Hematopoietic multipotent progenitor cell treated with erythropoietin and hydrocortisone succinate and interleukin-3 and kit ligand, for 6 days (in vitro differentiated cells): ENCODE measurements at places on chromosomes 7 and 10.

- DNase-seq: no peak
Measured at GRCh38 chr10:82914655-82915136, 1039.7 kb downstream of the NRG3 start.

- no peak for DNase-seq
Measured at GRCh38 chr10:131198843-131199242, 112.7 kb downstream of the TCERG1L start.

- no peak for DNase-seq
Measured at GRCh38 chr7:117827862-117828261, 45.4 kb downstream of the CTTNBP2 start.

DNA sequence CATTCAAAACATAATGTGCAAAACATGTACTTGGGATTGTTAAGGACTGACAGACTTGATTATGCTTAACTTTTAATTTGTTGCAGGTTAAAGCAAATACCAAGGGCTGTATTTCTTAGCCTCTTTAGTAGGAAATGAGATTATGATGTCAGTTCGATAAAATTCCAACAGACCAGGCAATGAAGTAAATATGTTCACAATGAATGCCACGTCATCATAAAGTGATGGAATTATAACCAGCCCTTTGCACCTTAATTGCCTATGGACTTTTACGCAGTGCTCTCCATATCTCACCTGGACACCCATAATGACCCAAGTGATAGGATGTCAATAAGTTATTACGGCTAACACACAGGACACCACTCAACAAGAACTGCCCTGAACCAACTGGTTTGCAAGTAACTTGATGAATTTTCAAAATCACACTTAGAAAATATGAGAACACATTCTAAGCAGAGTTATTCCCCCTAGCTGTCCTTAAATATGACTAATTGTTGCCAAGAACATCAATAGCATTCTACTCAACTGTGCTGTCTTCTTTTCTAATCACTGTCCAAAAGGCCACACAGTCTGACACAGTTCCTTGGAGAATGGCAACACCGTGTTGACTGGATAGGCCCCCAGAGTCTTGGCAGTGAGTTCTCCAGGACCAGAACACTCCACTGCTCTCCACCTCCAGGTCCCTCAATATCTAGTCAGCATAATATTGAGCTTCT, 115.0 kb downstream of the CHCHD3 start:
- DNase-seq: no peak

- DNase-seq: no peak
Measured at GRCh38 chr7:156956727-156957126, 7.2 kb downstream of the NOM1 start.

- peak; percentile 63 for DNase-seq
Measured at GRCh38 chr10:119020627-119020946, 8.9 kb upstream of the NANOS1 start.

GRCh38 chr7:122887198-122887597, 938 bp upstream of the CADPS2 start:
- DNase-seq: peak; percentile 22

DNA sequence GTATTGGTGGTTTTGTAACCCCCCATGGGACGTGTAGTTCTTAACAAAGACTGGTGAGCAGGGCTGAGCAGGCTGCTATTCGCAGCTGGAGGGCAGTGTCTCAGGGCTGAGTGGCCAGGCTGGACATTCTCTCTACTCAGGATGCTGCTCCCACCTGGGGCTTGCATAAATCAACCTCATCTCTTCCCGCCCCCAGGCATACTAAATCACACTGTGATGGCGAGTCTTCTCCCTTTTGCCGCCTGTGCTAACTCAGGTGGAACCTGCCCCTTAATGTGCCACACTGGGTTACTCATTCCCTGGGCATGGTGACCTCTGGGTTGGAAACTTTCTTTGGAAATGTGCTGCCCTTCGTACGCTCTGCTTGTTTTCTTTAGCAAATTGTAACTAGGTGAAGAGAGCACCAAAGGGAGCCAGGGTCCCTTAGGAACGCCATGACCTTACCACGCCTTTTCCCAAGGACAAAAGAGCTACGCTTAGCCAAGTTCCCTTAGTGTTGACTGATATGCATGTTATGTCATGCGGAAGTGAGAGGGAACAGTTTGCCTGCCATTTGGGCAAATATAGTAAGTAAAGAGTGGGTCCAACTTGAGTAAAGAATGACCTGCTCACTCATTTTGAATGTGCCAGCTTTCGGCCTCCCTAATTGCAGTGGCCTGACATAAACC, 40.4 kb upstream of the COBL start:
- no peak for DNase-seq

GRCh38 chr10:91287276-91287675, 66.8 kb downstream of the PCGF5 start:
- DNase-seq: no peak

GRCh38 chr7:139763330-139763729, 14.5 kb downstream of the HIPK2 start:
- no peak for DNase-seq

DNA sequence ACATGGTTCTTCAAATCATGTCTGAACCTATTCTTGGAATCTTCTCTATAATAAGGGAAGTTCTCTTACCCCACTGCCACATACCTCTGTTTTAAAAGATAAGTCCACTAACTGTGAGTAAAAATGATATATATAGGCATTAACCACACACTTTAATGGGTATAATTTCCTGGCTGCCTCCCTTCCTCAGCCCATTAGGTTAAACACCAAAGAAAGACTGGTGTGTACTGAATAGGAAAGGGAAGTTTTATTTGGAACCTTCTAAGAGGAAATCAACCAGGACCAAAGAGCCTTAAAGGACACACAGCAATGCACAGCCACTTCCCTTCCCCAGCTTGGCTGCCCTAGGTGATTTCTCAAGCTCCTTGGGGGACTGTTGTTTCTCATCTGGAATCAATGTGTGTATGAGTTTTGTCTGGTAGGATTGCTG, 5.0 kb upstream of the WBP1L start:
- DNase-seq: peak; percentile 74

DNA sequence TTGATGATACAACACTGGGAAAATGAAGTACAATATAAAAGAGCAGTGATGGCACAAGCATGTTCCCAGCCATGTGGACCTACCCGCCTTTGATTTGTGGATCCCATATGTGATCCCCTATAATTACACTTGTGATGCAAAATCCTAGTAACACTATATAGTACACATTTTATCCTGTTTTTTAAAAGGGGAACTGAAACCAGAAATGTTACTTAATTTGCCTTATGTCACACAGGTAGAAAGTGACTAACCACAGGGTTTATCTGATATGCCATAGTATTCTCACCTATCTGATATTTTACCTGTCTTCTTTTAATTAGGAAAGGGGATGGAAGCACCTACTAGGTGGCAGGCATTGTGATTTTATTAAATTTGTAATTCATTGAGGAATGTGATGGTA, 35.0 kb downstream of the ARMC3 start:
- no peak for DNase-seq

GRCh38 chr7:133851411-133851810, 275.7 kb upstream of the LRGUK start:
- DNase-seq: no peak

DNA sequence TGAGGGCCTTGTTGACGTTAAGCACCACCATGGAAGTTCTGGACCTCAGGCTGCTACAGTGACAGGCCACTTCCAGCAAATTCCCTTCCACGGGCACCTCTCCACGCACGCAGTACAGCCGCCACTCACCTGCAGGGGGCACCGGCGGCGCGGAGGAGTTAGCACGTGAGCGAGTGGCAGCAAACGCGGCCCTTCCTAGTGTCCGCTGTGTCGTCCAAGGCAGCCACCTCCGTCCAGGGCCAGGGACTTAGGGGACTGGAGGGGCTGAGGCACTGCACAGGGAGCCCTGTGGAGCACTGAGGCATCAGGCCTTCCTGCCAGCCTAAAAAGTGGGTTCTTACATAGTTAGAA, 164.4 kb downstream of the SVIL start:
- peak; percentile 17 for DNase-seq

DNA sequence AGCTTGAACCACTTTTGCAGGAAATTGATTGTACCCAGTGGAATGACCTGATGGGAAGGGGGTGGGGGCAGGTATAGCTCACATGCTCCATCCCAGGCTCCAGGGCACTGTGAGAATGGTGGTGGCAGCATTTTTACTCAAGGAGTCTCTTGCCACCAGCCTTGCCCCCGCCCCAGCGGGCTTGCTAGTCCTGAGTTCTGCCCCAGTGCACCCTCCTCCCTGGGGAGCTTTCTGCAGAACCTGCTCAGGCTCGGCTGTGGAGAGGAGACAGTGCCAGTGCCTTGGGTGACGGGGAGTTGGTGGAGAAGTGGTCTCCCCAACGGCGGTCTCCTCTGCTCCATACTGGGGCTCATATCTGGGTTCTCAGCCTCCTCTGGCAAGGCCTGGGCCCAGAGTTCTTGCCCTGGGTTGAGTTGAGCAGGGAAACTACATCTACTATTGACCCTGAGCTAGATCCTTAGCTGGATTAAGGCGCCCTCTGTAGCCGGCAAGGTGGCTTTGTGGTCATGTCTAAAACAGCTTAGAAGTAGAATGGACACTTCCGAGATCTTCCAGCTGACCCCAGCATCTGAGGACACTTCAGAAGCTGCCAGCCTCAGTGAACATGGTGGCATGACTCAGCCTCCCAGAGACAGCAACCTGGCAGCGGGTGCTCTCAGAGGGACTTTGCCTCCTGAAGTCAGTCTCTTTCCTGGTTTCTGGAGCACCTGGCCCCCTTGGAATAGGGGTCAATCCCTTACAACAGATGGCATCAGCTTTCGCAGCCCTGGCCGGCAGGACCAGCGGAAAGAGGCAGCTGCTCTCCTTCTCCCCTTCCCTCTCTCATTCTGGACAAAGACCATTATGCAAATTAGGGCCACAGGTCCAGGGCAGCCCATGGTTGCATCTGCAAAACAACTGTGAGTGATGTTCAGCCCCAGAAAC, 363.4 kb upstream of the MKI67 start:
- DNase-seq: no peak

DNA sequence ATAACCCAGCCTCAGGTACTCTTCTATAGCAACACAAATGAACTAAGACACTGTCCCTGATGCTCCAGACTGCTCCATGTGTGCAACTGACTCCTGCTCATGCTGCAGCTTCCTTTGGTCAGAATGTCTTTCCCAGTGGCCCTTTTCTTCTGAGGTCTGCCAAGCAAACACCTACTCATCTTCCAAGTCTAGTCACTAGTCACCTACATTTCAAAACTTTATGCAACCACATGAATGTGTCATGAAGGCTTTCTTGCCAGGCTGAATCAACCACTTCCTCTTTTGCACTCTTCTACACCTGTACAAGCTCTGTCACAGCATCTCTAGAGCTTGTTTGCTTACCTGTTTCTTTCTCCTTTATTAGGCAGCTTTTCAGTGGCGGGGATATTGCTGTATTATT, 75.8 kb downstream of the LSMEM1 start:
- DNase-seq: no peak

- DNase-seq: no peak
Measured at GRCh38 chr7:36310897-36311296, 78.8 kb upstream of the ANLN start.

GRCh38 chr7:143458681-143459080, 15.4 kb downstream of the TAS2R60 start:
- no peak for DNase-seq

DNA sequence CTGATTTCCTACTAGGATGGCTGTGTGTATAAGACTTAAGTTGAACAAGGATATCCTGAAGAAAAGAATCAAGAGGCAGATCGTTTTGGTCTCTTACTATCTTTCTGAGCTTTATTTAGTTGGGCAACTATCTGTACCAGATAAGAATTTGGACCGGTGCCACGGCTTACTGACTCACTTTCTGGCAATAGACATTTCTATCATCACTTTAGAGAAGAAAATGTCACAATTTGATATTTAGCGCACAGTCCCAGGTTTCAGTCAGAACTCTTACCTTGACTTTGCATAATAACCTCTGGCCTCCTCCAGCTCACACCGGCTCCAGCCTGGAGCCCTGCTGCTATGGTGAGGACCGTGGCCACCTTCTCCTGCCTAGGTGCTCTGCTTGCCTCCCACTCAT, 218.2 kb upstream of the MDFIC start:
- peak; percentile 9 for DNase-seq

- peak; percentile 32 for DNase-seq
Measured at GRCh38 chr7:150945171-150945852, 32.8 kb downstream of the KCNH2 start.

DNA sequence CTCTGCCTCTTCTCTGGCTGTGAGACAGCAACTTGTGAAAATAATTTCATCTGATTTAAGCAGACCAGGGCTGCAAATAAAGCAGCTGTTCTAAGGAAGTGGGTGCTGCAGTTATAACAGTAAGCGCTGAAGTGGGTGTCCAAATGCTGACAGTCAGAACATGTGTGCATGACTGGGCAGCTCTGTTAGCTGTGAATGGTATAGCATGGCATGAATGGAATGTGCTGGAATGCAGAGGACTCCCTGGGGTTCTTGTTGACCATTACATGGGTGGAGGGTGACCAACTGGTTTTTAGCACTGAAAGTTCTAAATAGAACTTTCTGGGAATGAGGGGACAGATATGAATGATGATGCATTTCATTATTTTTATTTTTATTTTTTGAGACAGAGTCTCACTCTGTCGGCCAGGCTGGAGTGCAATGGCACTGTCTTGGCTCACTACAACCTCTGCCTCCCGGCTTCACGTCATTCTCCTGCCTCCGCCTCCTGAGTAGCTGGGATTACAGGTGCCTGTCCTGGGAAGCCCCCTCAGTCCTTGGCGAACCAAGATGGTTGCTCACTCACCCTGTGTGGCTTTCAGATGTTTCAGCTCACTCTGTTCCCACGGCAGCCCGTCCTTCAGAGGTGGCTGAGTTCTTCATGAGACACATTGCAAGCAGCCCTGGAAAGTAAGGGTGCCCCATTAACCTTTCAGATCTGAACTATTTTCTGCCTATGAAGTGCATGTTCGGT, 319.8 kb upstream of the PHYHIPL start:
- no peak for DNase-seq

DNA sequence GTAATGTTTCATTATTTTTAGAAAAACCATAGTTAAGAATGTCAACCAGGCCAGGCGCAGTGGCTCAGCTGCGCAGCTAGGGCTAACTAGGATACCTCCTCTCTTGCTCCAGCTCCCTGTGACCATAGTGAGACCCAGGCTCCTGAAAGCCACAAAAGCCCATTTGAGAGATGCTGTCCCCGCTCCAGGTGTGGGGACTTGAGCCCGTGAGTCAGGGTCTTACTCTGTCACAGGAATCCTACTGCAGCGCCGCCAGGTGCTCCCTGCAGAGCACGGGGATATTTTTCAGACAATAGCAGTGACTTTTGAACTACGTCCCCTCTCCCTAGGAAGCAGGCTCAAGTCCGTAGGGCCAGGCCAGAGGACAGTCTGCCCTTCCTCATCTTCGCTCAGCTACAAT, 75.6 kb upstream of the NRBF2 start:
- DNase-seq: no peak

DNA sequence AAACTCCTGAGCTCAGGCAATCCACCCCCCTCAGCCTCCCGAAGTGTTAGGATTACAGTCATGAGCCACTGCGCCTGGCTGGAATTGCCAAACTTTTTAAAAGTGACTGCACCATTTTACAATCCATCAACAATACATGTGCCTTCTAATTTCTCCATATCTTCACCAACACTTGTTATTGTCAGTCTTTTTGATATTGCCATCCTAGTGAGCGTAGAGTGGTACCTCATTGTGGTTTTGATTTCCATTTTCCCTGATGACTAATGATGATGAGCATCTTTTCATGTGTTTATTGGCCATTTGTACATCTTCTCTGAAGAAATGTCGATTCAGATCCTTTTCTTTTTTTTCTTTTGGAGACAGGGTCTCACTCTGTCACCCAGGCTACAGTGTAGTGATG, 21.7 kb upstream of the STRIP2 start:
- DNase-seq: no peak
